Caco-2 (cell line): ENCODE measurements at places on chromosomes 2 and 18. TPM values are rescaled to one million over a fixed set of nuclear protein-coding genes. Genes with fewer than 3 reads are reported as not detected.

The SULT1C4 gene
- total RNA-seq: 4.0 and 5.1 TPM in 2 replicates

GRCh38 chr18:2985628-2986027, 27.3 kb downstream of the LPIN2 start:
- DNase-seq: peak; percentile 44

- no peak for DNase-seq
Measured at GRCh38 chr2:102147935-102148334, 5.4 kb downstream of the IL1R1 start.

- no peak for DNase-seq
Measured at GRCh38 chr18:23588836-23589560, 2.7 kb upstream of the NPC1 start.

- DNase-seq: no peak
Measured at GRCh38 chr2:95240091-95240490, 32.8 kb downstream of the ZNF892 start.

DNA sequence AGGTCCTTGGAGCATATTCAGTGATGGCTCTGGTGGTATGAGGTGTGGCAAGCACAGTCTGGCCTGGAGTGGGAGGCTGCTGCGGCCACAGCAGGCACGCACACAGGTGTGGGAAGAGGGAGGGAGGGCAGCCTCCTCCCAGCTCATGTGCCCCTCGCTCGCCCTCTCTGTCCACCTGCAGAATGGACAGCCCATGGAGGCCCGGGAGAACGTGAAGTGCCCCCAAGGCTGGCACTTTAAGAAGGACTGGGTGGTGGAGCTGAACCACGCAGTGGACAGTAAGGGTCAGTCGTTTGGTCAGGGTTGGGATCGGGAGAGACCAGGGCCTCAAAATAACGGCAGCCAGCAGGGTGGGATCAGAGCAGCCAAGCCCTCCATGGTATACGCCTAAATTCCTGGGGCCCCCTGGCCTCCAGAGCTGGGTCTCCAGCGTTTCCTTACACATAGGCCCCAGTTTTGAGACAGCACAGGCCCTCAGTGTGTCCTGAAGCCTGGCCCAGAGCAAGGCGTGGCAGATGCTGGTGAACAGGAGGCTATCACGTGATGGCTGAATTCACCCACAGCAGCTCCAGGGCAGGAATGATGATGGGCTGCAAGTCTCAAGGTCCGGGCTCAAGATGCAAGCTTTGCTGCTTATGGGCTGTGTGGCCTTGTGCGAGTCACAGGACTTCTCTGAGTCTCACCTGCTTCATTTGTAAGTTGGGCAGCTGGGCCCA, 47.9 kb downstream of the FER1L5 start:
- no peak for DNase-seq

The FHOD3 gene
- 0.07 TPM in 1 of 2 replicates, not detected in the other for total RNA-seq

- DNase-seq: no peak
Measured at GRCh38 chr2:166972002-166972401, 83.7 kb downstream of the XIRP2 start.

DNA sequence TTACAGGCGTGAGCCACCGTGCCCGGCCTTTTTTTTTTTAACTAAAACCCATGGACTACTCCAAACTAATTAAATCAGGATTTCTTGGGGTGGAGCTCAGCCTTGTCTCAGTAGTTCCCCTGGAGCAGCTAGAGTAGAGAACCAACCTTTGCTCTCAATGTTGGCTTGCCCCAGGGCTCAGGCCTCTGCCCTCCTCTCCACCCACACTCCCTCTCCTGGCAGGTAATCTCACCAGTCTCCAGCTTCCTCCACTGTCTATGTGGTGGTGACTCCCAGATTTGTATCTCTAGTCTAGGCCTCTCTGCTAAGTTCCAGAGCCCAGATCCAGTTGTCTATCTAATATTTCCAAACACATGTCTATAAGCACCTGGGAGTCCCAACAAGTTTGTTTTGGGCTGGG, 9.6 kb upstream of the MTA3 start:
- peak; percentile 73 for DNase-seq

GRCh38 chr2:139790807-139791752, 1010.9 kb upstream of the NXPH2 start:
- DNase-seq: no peak

DNA sequence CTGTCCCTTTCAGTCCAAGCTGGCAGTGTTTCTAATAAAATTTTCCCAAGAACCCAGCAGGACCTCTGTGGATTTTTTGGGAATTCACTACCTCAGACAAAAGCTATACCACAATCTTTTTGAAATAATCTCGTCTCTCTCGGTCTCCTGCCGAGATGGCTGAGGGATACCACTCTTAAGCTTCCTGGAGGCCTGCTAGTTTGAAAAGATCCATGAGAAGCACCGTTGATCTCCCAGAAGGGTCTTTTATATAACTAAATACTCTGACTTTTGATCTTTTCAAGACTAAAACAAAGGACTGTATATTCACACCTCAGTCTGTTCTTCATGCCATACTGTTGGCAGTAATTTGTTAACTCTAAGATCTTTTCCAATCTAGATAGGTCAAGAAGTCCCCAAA, 141.7 kb downstream of the UPP2 start:
- no peak for DNase-seq

DNA sequence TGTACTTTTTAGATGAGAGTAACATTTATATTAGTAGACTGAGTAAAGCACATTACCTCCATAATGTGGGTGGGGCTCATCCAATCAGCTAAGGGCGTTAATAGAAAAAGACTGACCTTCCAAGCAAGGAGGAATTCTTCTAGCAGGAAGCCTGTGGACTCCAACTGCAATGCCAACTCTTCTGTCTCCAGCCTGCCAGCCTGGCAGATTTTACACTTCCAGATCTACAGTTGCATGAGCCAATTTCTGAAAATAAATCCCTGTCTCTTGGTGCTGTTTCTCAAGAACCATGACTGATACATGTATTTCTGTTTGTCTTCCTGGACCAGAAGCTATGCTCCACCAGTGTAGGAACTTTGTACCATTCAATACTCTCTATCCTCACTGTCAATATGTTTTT, 69.0 kb upstream of the LMAN1 start:
- no peak for DNase-seq

The EFR3B gene
- 14.5 and 19.1 TPM in 2 replicates for total RNA-seq

The RETREG2 gene
- 59.5 and 62.0 TPM in 2 replicates for total RNA-seq

The PLEKHH2 gene
- total RNA-seq: 0.28 and 1.5 TPM in 2 replicates

GRCh38 chr18:46458472-46458871, 198.5 kb downstream of the LOXHD1 start:
- DNase-seq: no peak

- no peak for DNase-seq
Measured at GRCh38 chr2:7721413-7721995, 804.3 kb downstream of the RNF144A start.

- peak; percentile 43 for DNase-seq
Measured at GRCh38 chr2:234840336-234840735, 111.5 kb upstream of the SH3BP4 start.

DNA sequence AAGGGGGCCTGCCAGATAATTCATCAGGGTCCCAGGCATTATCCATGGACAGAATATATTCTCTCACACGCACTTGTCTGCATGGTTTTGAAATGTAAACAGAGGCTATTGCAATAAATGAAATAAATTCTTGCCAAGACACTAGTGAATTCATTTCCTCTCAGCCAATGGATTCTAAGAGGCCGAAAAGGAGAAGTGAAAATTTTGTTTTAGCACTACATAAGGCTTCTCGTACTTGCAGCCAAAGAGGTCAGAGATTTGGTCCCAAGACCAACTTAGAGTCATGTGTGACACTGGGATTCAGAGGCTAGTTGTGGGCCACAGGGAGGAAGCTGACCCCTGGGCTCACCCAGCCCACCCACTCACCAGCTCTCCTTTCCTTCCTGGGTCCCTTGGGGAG, 184.1 kb upstream of the GLI2 start:
- no peak for DNase-seq

DNA sequence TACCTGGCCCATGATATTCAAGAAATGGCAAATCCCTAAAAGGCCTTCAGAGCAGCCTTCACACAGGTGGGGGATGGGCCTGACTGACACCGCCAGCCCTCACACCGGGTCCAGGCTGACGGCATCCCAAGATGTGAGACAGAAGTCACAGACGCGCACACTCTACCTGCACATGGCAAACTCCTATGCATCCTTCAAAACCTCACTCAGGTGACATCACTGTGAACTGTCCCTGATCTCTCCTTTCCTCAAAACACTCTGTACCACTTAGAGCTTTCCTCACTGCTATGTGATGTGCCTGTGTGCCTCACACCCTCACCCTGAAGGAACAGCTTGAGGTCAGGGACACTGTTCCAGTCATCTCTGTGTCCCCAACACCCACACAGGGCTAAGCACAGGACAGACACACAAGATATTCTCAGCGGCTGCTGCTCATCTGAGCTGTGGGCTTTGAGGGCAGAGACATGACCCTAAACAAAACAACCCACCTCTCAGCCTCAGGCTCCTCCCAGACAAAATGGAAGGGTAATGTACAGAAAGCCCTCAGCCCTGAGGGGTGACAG, 27.5 kb downstream of the BIN1 start:
- no peak for DNase-seq

DNA sequence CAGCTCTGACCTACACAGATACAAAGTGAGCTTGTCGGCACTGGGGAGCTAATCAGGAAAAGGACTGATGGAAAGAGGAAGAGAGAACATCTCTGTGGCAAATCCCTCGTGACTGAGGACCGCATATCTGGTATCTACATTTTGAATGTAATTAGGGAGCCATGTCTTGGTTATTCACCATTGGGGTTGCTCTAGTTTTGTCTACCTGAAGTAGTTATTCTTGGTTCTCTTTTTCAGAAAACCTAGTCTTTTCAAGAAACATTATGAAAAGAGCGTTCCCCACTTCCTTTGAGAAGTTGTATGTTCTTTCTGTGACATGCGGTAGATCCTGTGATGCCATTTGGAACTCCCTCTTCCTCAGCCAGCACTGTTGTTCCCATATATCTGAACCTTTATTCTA, 104.4 kb downstream of the DOCK10 start:
- no peak for DNase-seq

- DNase-seq: no peak
Measured at GRCh38 chr2:795531-796041, 118.4 kb upstream of the TMEM18 start.

The ABHD3 gene
- total RNA-seq: 29.3 and 31.8 TPM in 2 replicates

GRCh38 chr2:241762933-241763369, 13.7 kb upstream of the GAL3ST2 start:
- no peak for DNase-seq

- peak; percentile 14 for DNase-seq
Measured at GRCh38 chr2:72140621-72140960, 7.1 kb downstream of the CYP26B1 start.

DNA sequence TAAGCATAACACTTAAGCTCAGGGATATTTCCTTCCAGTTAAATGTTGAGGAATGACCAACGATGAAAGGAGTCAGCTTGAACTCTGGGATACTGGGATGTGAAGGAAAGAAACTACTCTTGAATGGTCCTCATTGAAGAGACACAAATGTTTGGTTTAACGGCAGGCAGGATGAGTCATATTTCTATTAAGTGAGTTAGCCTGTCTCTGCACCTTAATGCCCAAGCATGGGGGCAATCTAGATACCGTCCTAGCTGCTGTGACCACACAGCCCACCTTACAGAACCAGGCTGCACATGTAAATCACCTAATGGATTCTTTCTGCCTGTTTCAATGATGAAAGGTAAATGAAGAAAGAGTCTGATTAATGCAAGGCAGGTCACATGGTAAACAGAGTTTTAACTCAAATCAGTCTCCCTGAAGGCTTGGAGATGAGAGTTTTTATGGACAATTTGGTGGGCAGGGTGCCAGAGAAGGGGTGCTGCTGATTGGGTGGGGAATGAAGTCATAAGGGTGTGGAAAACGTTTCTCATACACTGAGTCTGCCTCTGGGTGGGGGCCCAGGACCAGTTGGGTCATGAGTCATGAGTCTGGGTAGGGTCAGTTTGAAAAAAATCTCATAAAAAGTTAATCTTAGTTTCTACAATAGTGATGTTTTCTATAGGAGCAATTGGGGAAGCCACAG, 144.6 kb upstream of the MMADHC start:
- no peak for DNase-seq

DNA sequence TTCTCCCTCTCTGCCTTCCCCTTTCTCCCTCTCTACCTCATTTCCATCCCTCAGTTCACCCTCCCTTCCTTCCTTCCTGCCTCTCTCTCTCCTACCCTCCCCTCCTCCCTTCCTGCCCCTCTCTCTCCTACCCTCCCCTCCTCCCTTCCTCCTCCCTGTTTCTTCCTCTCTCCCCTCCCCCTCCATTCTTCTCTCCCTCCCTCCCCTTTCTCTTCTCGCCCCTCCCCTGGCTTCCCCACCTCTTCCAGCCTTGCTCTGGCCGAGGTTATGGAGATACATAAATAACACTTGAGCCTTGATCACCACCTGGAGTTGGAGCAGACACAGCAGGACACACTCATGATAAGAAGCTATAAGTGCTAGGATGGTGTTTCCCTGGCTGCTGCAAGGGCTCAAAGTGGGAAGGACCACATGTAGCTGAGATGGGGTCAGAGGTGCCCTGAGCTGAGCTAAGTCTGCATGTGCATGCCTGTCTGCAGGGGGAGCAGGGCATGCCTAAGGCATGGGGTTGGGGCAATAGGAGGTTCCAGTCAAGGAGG, 326.1 kb upstream of the HS6ST1 start:
- no peak for DNase-seq

DNA sequence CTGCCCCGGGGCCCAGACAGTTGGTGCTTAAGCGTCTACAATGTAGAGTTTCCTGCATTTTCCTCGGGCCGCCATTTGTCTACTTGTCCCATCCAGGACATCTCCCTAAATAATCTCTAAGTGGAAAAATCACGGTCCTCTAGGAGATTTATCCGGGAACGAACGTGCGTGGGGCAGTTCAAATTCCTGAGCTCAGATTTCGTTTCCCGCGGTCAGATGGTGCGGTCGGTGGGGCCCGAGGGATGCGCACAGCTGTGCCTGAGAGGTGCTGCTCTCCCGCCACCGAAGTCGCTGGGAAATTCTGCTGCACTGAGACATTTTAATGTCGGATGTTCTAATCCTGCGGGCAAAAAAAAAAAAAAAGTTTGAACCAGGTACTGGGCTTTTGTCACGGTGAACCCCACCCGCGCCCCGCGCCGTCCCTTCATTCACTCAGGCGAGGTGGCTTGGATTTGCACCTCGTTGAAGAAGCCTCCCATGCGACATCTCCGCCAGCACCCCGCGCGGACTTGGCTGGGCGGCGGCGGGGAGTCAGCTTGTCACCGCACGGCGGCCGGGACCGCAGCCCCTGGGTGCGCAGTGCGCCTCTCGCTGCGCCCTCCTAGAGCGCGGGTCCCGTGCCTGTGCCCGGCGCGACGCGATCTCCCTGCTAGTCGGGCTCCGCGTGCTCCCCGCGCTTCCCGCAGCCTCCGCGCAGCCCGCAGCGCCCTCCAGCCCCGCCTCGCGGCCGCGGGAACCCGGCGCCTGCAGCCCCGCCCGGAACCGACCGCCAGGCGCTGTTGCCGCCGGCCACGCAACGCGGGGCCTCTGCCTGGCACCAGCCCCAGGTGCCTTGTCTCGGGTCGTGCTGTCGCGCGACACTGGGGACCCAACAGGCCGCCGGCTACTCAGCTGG, 191.9 kb upstream of the TCF4 start:
- DNase-seq: no peak

The PTGR3 gene
- total RNA-seq: 9.3 and 9.6 TPM in 2 replicates

GRCh38 chr2:120531863-120532600, 186.1 kb downstream of the INHBB start:
- no peak for DNase-seq

DNA sequence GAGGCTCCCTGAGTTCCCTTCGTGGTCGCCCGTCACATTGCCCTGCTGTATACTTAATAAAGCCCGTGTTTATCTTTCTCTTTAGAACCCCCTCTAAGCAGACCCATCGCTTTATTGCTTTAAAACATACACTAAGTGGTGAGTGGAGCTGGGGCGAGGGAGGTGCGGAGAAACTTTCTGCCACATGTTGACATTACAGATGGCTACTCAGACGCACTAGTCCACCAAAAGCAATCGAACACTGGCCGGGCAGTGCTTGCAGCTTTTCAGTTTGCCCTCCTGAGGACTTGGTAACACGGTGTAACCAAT, 859 bp upstream of the COLEC12 start:
- no peak for DNase-seq
